T-helper 2 cell (primary cell): ENCODE measurements at places on chromosomes 5 and 9.

GRCh38 chr9:95870906-95871305 lies 4.6 kb upstream of the ERCC6L2 start:
- DNase-seq = no peak

DNA sequence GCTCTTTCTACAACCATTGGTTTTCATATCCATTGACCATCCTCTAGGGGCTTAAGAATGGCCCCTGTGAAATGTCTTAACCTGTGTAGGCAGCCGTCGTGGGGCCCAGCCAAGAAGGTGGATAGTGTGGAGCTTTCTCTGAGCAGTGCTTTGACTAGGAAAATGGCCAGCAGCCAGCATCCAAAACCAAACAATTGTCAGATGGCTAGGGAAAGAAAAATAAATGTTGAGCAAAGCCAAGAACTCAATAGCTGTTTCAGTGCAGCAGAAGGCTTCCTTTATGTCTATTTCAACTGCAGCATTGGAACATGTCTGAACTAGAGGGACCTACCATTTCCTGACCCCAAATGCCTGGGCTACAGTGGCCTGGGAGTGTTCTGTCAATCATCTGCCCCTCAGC lies 374.9 kb downstream of the TLE4 start:
- DNase-seq = no peak

DNA sequence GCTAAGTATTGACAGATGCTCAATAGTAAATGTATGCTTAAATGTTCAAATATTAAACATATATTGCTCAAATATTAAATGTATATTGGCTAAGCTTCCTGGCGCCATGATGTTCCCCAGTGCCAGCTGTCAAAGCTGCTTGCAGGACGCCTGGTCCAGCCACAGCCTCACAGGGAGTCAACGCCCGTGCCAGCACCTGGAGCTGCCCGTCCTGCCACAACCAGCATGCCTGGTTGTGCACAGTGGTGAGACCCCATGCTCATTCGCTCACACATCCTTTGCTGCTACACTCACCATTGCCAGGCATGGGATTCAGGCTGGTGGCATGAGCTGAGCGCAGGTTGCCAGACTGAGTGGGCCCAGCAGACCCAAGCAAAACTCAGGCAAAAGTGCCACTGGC lies 926.9 kb upstream of the EDIL3 start:
- no peak for DNase-seq

DNA sequence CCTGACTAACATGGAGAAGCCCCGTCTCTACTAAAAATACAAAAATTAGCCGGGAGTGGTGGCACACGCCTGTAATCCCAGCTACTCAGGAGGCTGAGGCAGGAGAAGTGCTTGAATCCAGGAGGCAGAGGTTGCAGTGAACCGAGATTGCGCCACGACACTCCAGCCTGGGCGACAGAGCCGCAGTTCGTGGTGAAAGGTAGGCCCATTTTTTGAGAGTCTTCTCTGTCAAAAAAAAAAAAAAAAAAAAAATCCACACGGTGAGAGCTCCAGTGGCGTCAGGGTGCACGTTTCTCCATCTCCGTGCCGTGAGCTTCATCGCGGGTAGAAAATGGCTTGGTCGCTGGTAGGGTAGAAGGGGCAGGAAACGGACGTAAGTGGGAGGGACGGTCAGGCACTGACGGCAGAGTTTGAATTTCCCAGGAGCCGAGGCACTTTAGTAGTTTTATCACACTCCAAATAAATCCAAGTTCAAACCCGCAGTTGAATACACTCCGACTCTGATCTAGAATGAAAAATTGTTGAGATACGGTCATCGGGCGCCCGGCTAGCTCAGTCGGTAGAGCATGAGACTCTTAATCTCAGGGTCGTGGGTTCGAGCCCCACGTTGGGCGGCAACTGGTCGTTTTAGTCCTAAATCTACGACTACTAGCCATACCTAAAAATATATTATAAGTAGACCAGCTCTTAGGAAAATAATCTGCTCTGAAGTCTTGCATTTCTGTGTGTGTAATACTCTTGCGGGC lies 2.4 kb upstream of the TRIM7 start:
- peak; percentile 74 for DNase-seq

- no peak for DNase-seq
These were observed 78.9 kb downstream of the SMARCA2 start for GRCh38 chr9:2093920-2094597.

GRCh38 chr9:31574006-31574765 lies 810.3 kb upstream of the ACO1 start:
- DNase-seq = no peak

GRCh38 chr5:177458912-177459350 lies 12.3 kb downstream of the PRR7 start:
- DNase-seq = no peak

GRCh38 chr9:69760278-69760610 lies 433 bp upstream of the PTAR1 start:
- no peak for DNase-seq

GRCh38 chr9:1047591-1048230 lies 2.4 kb upstream of the DMRT2 start:
- no peak for DNase-seq

GRCh38 chr9:16044579-16044881 lies 491.7 kb downstream of the CCDC171 start:
- DNase-seq = no peak

- DNase-seq = no peak
These were observed 22.5 kb downstream of the NEK6 start for GRCh38 chr9:124280176-124280691.

- DNase-seq = no peak
These were observed 381.5 kb upstream of the KLF4 start for GRCh38 chr9:107870927-107871680.

DNA sequence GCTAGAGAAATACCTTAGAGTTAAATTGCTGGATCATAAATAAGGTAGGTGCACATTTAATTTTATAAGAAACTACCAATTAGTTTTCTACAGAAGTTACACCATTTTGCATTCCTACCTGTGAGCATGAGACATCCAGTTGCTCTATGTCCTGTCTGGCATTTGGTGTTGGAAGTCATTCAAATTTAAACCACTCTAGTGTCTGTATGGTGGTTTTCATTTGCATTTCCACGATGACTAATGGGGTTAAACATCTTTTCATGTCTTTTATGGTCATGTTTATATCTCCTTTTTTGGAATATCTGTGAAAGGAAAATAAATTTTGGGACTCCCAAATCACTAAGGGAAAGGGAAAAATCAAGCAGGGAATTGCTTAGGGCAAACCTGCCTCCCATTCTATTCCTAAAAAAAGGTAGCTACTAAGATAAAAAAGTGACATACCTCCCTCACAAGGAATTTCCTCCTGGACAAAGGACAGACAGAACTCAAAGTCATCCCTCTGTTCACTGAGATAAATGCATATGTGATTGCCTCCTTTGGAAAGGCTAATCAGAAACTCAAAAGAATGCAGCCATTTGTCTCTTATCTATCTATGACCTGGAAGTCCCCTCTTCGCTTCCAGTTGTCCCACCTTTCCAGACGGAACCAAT lies 31.6 kb upstream of the ADCY2 start:
- no peak for DNase-seq

DNA sequence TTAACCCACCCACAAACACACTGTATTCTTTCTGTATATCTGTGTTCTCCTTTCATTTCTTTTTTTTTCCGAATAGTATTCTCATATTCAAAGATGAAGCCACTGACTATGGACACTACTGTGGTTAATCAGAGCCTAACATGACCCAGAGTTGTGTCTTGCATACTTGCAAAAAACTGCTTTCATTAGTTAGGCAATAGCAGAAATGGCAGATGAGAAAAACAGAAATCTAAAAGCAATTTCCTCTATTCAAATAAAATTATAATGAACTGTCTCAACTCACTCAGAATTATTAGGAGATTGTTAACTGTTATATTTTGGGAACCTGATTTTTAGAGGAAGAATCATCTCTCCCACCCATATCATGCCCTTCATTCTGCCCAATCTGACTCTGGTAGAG lies 45.9 kb downstream of the FREM1 start:
- DNase-seq = no peak

DNA sequence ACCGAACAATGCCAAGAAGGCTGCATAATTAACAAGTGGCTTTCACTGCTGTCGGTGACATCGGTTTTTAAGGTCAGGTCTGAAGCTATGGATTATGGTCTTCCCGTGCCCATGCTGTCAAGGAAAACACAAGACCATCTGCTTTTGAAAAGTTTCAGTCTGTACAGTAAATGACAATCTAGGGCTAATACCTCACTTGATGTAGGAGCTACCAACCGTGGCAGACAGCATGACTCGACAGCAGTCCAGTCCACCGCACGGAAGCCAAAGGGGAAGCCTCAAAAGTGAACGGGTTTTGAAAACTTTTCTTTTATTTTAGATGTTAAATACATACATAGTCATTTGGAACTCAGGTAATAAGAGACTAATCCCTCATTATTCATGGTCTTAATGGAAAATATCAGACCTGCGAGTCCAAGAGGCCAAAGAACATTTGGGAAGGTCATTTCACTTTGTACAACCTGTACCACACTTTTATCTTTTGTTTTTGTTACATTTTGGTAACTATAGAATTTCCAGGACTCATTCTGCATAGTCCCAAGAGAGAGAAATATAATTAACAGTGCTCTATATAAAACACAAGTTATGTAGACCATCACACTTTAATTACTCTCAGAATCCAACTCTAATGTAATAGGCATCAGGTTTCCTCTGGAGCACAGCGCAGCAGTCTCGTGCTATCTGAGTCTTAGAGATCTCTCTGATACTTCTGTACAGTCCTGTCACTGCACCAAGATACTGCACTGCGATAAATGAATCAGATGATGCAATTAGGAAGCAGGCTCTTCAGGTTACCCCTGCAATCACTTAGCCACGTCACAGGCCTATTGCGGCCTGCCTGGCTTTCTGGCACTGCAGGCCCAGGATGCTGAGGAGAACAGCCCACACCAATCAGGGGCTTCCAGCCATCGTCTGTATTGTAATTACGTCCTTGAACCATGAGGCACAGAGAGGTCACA lies 184.9 kb downstream of the FANCC start:
- no peak for DNase-seq

DNA sequence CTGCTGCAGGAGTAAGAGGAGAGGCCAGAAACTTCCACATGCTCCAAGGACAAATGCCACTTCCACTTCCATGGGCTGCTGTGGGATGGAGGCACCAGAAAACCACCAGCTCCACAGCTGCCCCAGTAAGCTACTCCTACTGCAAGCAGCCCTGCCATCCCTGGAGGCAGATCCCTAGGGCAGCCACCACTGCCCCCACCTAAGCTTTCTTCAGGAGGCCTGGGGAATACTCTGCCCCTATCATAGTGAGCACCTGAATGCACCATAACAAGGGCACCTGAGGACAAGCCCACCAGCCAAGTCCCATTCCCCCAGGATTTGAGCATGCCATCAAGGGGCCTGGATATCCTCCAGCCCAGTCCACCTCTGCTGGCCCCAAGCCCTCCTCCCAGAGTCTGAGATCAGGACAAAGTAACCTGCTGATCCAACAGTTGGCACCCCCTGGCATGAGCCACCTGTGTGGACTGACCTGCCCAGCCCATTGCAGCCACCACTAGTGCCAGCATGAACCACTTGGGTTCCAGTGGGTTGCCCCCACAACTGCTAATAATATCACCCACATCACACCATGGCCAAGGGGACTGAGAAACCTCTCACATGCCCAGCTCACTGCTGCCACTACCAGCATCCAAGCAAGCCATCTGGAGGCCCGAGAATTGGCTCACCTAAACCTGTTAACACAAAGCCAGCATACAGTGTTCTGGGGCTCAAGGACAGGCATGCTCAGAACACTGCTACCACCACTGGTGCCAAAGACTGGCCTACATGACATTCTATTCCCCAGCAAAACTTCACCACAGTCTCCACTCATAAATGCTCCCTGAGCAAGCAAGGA lies 480.1 kb downstream of the CDH12 start:
- DNase-seq = no peak

DNA sequence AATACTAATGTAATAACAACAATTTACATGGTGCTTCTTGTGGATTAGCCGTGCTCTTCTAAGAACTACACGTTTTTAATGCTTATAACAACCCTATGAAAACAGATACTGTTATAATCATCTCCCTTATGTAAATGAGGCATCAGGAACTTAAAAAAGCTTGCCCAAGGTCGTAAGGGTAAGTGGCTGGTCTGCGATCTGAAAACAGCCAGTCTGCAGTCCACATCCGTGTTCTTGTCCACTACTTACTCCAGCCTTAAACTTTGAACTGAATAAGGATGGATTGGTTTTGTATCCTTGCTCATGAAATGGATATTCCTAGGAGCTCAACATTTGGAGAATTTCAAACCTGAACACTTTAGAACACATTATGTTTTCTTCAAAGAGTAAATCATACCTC lies 26.7 kb downstream of the PAM start:
- no peak for DNase-seq
